ENCODE measurements at places on chromosomes 16 and 17.

- DNase-seq: no peak
These were observed 214.3 kb upstream of the N4BP1 start for GRCh38 chr16:48824271-48824670.

- no peak for DNase-seq
These were observed 1.3 kb upstream of the CCL15 start for GRCh38 chr17:36002631-36003030.

GRCh38 chr17:16273499-16273898, 56.5 kb downstream of the PIGL start:
- DNase-seq: no peak

DNA sequence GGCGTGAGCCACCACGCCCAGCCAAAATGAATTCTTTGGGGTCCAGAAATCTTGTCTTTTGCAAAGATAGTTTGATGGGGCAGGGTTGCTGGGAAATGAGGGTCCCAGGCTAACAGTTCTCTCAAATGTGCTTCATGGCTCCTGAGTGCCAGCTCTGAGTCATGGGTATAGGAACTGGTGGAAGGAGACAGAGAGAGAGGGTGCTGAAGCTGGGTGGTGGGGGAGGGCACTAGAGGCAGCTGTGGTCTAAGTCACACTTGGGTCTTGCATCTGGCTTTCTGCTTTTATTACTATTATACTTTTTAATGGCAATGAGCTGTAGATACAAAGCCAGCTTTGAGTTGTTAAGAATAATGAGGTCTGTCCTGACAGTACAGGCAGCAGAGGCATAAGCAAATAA, 54.6 kb downstream of the PRKCA start:
- no peak for DNase-seq

DNA sequence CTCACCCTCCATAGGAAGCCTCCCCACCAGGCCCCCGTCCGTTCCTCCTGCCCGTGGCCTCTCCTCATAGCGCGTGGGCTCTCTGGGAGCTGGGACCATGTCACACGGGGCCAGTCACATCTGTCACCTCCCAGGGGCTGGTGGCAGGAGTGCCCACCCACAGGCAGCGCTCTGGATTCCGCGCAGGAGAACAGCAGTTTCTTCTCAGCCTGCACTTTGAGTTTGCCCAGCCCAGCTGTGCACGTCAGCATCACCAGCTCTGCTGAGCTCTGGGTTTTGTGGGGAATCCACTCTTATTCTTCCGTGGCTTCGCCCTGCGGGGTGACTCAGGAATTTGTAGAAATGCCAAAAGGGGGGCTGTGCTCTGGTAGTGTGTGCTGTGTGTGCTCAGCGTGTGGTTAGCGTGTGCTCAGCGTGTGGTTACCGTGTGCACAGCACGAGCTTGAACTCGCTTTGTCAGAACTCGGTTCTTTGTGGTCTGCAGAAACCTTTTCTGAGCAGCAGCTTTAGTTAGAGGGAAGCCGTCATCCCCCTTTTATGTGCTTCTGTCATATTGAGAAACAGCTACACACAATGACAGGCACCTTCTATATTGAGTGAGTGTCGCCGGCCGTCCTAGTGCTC, 3.2 kb downstream of the ACSF3 start:
- DNase-seq: peak; percentile 43

- no peak for DNase-seq
These were observed 32.8 kb upstream of the TBX2 start for GRCh38 chr17:61366715-61367413.

DNA sequence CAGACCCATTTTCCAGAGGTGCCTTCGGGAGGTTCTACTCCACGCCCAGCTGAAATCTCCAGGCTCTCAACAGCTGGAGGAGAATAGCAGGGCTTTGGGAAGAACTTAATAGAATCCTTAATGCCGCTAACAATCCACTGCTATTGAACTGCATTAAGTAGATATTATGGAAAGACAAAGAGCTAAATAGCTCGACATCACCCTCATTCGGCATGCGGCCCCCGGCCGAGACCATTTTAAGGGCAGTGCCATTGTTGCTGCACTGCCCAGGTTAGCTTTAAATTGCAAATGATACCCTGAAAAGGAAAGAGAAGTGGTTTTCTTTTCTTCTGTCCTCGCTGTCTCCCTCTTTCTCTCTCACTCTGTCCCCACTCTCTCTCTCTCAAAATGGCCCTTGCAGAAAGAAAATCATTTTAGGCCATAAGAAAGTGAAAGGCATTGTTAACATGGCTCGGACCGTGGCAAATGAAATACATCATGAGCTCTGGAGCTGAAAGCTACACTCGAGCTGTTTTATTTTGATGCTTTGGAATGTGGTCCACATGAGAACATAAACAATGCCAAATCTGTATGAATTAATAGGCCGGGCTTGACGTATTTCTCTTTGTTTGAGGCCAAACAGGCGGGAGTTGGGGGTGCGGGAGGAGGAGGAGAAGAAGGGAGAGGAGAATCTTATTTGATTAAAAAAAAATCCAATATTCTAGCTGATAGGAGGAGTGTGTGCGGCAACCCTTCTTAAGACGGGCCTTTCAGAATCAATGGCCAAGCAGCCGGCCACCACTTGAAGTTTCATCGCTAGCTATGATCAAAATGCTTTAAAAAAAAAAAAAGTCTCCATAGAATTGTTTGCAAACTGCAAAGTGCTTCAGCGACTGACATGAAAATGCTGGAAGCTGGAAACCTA, 298.8 kb upstream of the IRX3 start:
- no peak for DNase-seq

DNA sequence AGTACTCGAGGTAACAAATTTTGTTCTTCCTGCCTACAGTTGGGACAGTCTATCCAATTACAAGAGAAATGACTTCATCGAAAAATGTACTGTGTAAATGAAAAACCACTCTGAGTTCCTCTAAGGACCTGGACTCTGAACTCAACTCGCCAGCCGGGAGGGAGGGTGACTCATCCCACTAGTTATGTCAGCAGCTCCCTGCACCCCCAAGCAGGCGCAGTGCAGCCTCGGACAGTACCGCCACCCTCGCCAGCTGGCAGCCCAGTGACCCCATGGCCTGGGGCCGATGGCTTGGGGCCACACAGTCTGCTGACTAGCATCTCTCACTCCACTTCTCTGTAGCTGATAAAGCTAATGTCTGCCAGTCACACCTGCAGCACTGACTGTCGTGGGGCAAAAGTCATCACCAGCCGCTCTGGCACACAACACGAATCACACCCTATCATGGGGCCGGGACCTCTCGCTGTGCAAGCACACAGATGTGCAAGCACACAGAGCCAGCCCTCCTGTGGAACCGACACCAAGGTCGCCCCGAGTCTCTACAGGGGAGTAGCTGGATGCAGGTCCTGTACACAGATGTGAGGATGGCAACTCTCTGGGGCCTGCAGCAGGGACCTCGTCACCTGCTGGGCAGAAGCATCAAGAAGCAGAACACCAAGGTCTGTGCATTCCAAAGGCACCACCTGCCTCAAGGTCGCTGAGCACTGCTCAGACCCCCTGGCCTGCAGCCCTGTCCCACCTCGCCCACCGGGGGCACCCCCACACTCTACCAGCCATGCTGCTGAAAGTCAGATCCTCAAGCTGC, 5.7 kb downstream of the CSNK1D start:
- DNase-seq: peak; percentile 42

- no peak for DNase-seq
These were observed 7.1 kb downstream of the COPZ2 start for GRCh38 chr17:48030531-48030930.

- no peak for DNase-seq
These were observed 23.0 kb upstream of the CHMP6 start for GRCh38 chr17:80968602-80969029.

- DNase-seq: no peak
These were observed 93.7 kb downstream of the TANGO6 start for GRCh38 chr16:68936736-68937631.

DNA sequence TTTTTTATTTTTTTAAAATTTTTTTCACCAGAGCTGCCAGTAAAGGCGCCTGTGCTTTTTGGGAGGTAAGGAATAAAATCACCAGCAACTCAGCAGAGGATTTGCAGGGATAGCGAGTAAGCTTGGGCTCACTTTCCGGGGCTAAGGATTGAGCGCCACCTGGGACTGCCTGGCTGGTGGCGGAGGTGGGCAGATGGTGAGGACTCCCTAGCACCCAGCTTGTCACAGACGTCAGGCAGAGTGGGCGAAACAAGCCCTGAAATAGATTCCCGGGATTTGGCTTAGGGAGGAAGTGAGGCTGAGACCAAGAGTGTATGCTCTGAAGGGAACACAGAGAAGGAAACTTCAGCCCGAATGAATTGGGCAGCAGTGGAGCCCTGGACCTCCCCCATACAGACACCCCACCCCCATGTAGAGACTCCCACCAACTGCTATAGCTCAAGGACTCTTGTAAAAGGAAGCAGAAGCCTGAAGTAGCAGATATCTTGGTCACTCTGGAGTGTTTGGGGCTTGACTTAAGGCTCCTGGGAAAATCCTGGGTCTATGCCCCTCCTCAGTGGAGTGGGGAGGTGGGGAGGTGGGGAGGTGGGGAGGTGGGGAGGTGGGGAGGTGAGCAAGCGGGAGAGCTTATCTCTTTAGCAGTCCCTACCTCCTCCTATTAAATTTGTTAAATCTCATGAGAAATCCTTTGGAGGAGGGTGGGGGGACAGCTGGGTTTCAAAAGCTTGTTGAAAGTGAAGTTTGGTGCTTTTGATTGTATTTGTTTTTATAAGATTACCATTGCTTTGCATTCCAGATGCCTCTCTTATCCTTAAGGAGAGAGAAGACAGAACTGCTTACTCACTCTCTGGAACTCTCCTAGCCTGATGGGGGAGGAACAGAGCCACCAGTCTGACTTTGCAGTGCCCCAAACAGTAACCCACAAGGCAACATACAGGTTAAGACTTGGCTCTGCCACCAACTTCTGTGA, 8.2 kb downstream of the ARL4D start:
- DNase-seq: no peak

DNA sequence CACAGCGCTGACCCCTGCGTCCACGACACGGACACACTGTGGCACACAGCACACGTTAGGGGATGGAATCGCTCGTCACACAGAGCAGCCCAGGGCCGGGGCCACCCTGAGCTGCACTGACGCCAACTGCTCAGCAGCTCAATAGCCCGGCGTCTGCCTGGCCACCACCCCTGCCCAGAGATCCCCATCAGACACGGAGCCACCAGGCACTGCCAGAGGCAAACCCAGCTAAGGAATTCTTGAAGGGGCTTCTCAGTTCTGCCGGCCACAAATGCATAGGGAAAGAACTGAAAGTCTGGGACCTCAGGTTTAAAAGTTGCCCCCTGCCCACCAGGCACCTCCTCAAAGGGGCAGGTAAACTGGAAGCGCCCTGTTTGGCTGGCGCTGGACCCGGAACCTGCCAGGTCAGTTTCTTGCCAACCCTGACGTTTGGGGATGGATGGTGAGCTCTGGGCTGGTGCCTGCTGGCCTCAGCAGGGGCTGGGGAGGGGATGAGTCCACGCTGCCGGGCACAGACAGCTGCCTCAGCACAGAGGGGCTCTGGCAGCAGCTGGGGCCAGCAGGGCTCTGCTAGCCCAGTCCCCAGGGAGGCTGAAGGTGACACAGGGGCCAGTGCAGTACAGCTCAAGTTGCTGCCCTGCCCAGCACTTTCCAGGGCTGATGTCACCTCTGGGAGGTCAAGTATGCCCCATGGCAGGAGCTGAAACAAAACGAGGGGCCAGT, 33.2 kb downstream of the TIMM22 start:
- DNase-seq: no peak

DNA sequence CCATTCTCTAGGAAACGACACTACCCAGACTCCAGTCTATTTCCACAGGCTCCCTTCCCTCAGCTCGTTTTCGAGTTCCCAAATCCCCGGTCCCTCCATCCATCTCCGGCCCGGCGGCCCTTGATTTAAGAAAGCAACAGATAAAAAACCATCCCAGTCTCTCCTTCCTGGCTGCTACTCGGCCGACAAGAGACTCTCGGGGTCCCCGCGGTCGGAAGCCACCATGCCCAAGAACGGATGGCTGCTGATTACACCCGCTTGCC, 182 bp downstream of the RPL26 start:
- DNase-seq: no peak

DNA sequence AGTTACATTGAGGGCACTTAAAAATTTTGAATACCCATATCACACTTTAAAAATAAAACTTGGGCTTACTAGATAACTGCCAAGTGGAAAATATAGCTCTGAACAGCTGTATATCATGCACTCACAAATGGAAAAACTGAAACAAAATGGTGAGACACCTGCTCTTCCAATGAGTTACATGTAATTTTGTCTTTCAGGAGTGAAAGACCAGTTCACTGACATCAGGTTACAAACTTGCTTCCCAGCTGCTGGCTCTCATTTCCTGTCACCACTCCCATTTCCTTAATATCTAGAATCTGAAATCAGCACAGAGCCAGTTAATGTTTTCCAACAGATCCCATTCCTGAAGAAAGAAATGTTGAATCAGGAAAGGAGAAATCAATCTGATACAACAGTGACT, 10.8 kb downstream of the CSNK2A2 start:
- no peak for DNase-seq

GRCh38 chr17:10058921-10059683, 139.3 kb downstream of the GAS7 start:
- no peak for DNase-seq

DNA sequence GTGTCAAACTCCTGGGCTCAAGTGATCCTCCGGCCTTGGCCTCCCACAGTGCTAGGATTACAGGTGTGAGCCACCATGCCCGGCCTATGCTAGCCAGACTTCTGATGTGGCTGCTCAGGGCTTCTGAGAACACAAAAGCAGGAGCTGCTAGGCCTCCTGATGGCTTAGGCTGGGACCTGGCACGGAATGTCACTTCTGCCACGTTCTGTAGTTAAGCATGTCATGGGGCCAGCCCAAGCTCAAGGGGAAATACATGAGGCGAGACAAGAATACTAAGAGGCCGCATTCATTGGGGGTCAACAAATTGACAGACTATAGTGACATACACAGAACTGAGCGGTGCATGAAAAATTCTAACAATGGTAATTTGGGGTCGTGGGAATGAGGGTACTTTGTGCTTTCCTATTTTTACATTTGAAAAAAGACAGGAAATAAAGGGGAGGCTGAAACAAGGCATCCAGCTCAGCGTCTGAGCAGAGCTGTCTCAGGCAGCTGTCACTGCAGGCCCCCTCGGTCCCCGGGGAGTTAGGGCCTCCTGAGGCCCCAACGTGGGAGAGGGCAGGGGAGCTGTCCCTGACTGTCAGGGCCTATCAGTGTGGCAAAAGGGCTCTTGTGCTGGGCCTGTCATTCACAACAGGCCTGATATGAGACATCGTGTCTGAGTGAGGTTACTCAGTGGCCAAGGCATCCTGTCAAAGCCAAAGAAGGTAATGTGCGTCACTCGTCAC, 26.4 kb downstream of the CFAP20 start:
- no peak for DNase-seq

- no peak for DNase-seq
These were observed 385.9 kb downstream of the CPPED1 start for GRCh38 chr16:12417815-12418211.

GRCh38 chr17:55383771-55384642, 37.6 kb downstream of the MMD start:
- no peak for DNase-seq

GRCh38 chr16:89711601-89712273, 9.0 kb downstream of the VPS9D1 start:
- peak; percentile 78 for DNase-seq

DNA sequence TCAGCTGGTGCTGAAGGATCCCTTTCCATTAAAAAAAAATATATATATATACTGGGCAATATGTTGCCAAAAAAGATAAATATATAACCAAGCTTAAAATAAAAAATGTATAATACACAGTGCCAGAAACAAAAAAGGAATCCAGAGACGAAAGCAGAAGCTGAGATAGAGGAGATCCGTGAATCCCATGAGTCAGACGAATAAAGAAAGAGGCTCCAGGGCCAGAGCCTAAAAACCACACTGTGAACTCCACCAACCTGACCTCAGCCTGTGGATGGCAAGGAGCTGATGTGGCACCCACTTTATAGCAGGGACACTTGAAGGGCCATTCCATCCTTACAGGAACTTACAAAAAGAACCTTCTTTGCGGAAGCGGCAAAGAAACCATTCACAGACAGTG, 34.8 kb downstream of the PITPNM3 start:
- no peak for DNase-seq

Data from stimulated activated CD4-positive, alpha-beta T cell treated with anti-CD3 and anti-CD28 coated beads, Interleukin-12 subunit alpha, Interleukin-12 subunit beta, amount 100 ng/mL, for 4 hours (primary cell).